ENCODE measurements at places on chromosomes 2 and 18. TPM values are rescaled to one million over a fixed set of nuclear protein-coding genes. Genes with fewer than 3 reads are reported as not detected.

DNA sequence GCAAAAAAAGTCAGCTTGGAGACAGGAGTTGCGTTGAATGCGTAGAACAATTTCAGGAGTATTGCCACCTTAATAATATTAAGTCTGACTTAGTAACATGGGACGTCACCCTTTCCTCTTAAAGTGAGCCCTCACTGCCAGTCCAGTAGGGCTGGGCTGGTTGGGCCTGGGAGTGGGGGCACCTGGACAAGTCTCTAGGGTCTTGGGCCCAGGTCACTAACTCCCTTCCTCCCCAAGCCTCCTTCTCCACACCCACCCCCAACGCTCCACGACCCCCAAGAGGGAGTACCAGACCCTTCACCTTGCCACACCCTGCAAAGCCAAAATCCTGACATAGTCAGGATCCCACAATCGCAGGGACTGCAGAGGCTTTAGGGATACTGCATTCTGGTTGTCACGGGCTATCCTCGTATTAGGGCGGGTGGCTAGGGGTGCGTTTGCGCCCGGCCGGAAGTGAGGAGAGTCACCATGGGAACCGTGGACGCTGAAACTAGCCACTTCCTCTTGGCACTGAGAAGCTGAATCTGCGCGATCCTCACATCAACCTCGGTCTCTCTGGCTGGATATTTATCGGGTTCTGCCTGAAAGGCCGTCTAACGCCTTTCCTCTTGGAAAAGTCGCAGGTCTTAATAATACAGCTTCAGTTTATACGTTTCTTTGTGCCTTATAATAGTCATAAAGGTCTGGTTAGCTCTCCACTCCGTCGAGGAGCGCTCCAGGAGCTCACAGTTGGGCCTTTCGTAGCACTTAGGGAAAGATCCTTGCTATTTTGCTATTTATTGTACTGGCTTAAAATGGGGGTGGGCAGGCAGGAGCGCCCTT lies 10.3 kb upstream of the CXXC1 start:
- DNase-seq = peak; percentile 70

DNA sequence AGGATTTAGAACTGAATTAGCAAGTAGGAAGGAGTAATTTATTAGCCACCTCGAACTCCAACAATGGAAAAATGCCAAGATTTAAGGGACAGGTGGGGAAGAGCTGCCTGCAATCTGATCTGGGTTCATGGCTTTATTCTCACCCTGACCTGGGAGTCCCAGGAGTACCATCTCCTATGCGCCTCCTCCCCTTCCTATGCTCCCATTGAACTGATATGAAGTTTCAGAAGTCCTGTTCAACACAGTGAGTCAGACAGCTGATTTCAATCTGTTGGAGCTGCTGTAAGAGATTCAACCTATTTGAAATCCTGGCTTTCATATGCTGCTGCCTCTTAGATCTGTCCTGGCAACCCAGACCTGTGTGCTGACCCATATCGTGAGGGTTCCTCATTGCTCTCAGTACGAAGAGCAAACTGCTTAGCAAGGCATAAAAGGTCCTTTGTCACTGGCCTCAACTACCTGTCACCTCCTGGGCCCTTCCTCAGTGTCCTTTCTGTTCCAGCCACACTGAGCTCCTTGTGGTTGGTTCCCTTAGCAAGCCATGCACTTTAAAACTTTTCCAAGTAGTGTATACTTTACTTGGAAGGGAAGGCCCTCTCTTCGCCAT lies 15.9 kb upstream of the CD28 start:
- DNase-seq = no peak

GRCh38 chr2:106805716-106806115 lies 80.3 kb downstream of the ST6GAL2 start:
- no peak for DNase-seq

DNA sequence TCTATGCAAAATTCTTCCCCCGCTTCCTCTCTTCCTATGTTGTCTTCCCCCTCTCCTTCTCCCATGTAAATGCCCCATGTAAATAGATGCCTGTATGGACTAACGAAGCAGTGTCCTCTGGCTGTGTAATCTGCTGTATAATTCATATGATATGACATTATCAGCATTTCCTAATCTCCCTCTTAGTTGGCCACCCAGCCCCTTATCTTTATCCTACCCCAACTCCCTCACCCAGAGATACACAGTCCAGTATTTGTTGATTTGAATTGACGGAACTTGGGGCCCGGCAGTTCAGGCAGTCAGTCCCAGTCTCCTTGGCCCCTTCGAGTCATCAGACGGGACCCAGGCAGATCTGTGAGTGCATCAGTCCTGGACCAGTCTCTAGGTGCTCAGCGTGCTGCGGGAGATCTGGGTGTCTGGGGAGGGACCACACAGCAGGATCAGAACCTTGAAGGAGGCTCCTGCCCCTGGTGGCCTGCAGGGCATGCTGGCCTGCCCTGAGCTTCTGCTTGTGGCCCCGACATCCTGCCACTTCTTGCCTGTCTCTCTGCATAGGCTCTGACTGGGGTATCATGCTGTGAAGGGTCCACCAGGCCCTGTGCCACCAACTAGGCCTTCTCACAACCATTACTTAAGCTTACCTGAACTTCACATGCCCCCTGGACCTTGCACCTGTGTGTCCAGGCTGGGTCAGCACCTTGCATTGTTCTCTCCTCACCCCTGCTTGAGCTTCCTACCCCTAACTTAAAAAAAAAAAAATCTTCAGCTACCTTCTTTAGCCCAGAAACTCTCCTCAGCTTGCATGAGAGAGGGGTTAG lies 88.1 kb upstream of the ATL2 start:
- DNase-seq = no peak

DNA sequence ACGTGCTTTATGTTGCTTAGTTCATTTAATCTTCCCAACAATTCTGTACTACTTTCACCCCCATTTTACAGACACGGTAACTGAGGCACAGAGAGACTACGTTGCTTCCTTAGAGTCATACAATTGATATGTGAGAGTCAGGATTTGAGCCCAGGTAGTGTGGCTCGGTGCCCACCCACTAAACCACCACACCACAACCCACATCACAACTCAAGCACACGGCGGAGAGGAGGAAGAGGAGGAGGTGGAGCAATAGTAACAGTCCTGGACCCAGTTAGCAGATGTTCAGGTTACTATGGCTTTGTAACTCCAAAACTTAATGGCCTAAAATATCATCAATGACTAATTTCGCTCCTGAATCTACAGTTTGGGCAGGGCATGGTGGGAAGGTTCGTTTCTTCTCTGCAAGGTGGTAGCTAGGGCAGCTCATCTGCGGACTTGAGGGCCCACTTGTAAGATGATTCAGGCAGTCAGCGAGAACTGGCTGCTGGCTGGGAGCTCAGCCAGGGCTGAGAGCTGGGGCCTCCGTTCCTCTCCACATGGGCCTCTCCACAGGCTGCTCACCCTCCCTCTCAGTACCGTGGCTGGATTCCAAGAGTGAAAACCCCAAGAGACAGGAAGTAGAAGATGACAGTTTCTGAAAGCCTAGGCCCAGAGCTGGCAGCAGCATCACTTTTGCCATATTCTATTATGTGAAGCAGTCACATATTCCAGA lies 167.1 kb downstream of the ZFP36L2 start:
- no peak for DNase-seq

GRCh38 chr18:42614619-42615293 lies 500.7 kb downstream of the RIT2 start:
- DNase-seq = no peak

C2orf80 gene
- polyA plus RNA-seq = 0.25 TPM
